ENCODE measurements at places on chromosomes 5 and 9. TPM values are rescaled to one million over a fixed set of nuclear protein-coding genes. Genes with fewer than 3 reads are reported as not detected.

DNA sequence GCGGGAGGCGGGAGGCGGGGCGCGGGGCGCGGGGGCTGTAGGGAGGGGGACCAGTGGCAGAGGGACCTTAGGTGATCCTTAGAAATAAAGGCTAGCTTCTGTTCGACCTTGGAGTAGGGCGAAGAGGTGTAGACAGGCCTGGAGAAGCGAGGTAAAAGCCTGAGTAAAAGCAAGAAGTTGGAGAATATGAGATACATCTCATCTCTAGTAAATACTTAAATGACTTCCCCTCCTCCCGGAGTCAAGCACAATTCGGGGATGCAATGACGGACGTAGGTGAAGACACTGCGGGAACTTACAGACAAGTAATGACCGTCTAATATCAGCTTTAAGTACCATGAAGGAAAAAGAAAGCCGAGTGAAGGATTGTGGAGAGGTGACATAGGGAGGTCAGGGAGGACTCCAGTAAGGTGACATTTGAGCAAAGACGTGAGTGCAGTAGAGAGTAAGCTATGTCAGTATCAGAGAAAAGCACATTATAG, 466 bp downstream of the SMC2 start:
- peak; percentile 36 for DNase-seq

GRCh38 chr5:1946122-1946677, 63.5 kb upstream of the IRX4 start:
- DNase-seq = no peak

KCNMB1 gene
- not detected for total RNA-seq

IFNA14 gene
- not detected for total RNA-seq

RNF180 gene
- total RNA-seq = not detected

INSL6 gene
- not detected for total RNA-seq

DNA sequence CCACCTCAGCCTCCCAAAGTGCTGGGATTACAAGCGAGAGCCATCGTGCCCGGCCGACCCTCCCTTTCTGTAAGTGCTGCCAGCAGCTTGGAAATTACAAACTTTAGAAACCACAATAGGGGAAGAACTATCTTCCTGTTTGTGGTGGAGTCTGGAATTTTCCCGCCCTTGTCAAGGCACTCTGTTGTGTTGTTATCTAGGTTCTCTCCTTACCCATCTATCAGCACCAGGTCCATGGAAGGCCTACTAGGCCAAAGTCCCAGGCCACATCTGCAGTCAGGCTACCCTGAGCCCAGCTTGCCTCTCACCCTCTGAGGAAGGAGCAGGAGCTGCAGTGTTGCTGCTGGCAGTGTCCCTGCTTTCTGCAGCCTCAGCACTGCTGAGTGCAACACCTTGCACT, 214.9 kb downstream of the MCTP1 start:
- DNase-seq = no peak

- no peak for DNase-seq
These were observed 25.2 kb downstream of the NCS1 start for GRCh38 chr9:130197386-130197785.

DNA sequence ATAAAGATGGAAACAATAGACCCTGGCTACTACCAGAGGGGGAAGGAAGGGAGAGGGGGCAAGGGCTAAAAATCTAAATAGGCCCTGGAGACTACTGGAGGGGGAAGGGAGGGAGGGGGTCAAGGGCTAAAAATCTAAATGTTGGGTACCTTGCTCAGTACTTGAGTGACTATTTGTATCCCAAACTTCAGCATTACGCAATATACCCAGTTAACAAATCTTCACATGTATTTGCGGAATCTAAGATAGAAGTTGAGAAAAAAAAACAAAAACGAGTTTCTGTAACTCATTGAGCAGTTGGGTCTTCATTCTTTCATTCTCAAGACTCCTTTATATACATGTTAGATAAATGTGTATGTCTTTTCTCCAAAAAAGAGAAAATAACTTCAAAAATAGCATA, 537.4 kb downstream of the TAF11L14 start:
- DNase-seq = no peak

DNA sequence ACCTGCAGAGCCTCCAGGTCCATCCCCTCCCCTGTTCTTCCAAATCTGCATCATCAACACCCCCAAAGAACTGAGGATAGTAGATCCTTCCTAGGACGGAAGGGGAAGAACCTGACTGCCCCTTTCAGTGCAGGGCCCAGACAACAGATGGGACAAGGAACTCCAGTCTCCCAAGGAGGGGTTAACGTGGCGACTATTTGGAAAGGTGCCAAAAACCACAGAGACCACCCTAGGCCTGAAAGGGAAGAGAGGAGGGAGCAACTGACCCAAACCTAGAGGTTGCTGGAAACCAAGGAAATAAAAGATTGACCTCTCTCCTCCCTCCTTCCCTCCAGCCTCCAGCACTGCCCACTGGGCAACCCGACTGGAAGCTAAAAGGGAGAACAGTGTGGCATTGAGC, 59.7 kb upstream of the NEURL1B start:
- no peak for DNase-seq

GRCh38 chr9:127909839-127910273, 7.0 kb downstream of the ST6GALNAC4 start:
- DNase-seq = no peak

GRCh38 chr9:33623658-33624586, 99.9 kb downstream of the ANKRD18B start:
- DNase-seq = peak; percentile 75

Measured in GM23248 (cell line).